ENCODE measurements at places on chromosomes 2 and 18.

GRCh38 chr18:69408522-69408921, 7.8 kb downstream of the DOK6 start:
- DNase-seq, result no peak

- DNase-seq, result no peak
Observed at GRCh38 chr2:52054824-52055223, 1022.9 kb upstream of the NRXN1 start.

DNA sequence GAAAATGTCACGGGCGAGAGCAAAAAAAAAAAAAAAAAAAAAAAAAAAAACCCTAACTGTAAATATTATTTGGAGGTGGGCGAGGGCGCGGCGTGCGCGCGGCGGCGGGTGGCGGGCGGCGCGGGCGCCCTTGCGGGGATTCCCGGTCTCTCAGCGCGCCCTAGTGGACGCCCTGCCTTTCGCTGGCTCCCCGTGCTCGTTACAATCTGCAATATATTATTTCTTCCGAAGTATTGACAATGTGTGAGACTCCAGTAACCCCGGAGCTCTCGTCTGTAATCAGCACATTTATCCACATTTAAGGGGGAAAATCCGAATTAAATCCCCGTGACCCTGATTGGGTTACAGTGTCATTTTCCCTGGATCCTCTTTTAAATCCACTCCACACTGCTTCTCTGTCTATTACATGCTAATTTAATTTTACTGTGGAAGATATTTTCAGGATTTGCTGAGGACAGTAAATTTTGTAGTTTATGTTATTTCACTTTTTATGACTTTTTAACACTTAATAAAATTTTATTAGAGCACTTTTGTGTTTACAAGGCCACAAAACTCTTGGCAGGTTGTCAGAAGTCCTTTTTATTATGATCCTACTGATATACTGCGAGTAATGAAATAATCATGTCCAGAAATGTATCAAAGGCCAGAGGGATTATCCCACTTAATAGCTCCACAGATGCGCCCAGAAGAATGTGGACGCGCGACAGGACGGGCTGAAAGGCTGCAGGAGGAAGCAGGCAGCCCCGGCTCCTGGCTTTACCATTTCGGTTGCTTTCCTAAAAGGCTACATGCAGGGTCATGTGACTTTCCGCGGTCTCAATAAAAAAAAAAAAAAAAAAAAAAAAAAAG, 369.1 kb downstream of the MTX2 start:
- DNase-seq, result peak; percentile 75

DNA sequence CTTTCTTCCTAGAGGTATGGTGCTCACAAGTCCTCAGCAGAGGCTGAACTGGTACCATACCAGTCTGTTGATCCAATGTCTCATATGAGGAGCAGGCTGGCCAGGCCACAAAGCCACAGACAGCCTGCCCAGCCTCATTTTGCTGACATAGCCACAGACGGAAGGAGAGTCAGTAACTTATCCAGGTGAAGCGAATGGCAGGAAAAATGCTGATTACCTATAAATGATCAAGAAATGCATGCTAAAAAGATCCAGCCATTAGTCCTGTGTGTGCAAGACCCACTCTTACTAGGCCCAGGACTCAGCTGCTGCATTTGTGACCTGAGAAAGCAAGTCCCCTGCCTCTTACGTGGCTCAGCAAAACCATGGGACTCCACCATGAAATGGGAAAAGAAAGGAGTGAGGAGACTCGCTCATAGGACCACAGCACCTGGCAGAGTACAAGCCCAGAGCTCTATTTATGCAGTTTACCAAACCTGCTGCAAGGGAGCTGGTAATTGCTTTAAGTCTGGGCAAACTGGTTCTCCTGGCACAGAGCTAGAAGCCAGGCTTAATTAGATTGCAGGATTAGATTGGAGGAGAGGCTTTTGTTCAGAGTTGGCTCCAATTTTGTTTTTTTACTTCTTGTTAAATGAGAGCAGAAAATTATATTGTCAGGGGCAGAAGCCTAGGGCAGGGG, 19.0 kb downstream of the RHOB start:
- peak; percentile 40 for DNase-seq
